ENCODE measurements at places on chromosomes 2 and 18. TPM values are rescaled to one million over a fixed set of nuclear protein-coding genes. Genes with fewer than 3 reads are reported as not detected.

The PLCD4 gene
- 0.67 TPM for total RNA-seq

The KCNK3 gene
- not detected for total RNA-seq

The ASB18 gene
- not detected for total RNA-seq

The PRKAG3 gene
- not detected for total RNA-seq

The INPP5D gene
- 0.15 TPM for total RNA-seq

The TIMM21 gene
- total RNA-seq, result 45.9 TPM

The ALMS1 gene
- 10.8 TPM for total RNA-seq

The TLX2 gene
- 0.34 TPM for total RNA-seq

All from bronchus fibroblast of lung (primary cell).